CD8-positive, alpha-beta memory T cell (primary cell): ENCODE measurements at places on chromosomes 12 and 14. TPM values are rescaled to one million over a fixed set of nuclear protein-coding genes. Genes with fewer than 3 reads are reported as not detected.
A peak's percentile ranks its signal among the peaks of the same experiment; 100 is the strongest.

DNA sequence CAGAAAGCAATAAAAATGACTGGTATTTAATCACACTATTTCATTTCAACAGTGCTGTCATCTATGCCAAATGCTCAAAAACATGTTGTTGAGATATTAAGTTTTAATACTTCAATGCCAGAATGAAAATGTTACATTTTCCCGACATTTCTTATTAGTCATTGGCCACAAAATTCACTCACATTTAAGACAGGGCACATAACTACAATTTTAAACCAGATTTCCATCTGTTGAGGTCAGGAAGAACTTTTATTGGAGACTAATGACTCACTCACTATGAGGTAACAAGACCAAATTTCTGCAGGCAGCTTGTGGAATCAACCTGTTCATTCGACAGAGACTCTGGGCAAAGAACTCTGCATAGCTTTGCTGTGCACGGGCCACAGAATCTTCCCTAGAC lies 36.8 kb downstream of the PPTC7 start:
- peaks cover 13% of the 10 kb centered on the region for H3K36me3 ChIP-seq
- H3K4me3 ChIP-seq = no peak overlapping the region
- H3K27me3 ChIP-seq = no peaks in the 10 kb centered on the region
- no peak overlapping the region for H3K27ac ChIP-seq
- H3K4me1 ChIP-seq = no peaks in the 10 kb centered on the region

DNA sequence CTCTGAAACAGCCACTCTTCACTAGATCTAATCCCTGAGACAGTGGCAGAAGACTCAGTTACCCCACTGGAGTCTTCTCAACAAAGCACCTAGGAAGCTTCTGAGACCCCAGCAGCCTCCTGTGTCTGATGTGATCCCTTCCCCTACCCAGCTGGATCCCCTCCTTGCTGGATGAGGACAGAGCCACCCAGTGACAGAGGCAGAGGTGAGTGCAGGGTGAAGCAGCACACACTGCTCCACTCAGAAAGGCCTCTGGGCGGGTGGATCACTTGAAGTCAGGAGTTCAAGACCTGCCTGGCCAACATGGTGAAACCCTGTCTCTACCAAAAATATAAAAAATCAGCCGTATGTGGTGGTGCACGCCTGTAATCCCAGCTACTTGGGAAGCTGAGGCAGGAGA lies 2.7 kb downstream of the SPRYD3 start:
- H3K4me3 ChIP-seq = no peak overlapping the region
- H3K4me1 ChIP-seq = peaks cover 21% of the 10 kb centered on the region
- no peak for DNase-seq
- no peak overlapping the region for H3K27ac ChIP-seq

GRCh38 chr12:42346403-42347002 lies 20.5 kb downstream of the PPHLN1 start:
- H3K36me3 ChIP-seq = peaks cover 4% of the 10 kb centered on the region
- no peaks in the 10 kb centered on the region for H3K27me3 ChIP-seq
- no peak overlapping the region for H3K4me3 ChIP-seq
- peaks cover 11% of the 10 kb centered on the region for H3K4me1 ChIP-seq
- no peak overlapping the region for H3K27ac ChIP-seq

LRRC10 gene
- not detected for total RNA-seq

GRCh38 chr12:19095756-19096480 lies 33.6 kb upstream of the PLEKHA5 start:
- no peak overlapping the region for H3K4me3 ChIP-seq
- H3K36me3 ChIP-seq = no peaks in the 10 kb centered on the region
- DNase-seq = no peak
- no peaks in the 10 kb centered on the region for H3K27me3 ChIP-seq
- H3K4me1 ChIP-seq = no peaks in the 10 kb centered on the region

SMCO2 gene
- total RNA-seq = not detected

GRCh38 chr12:63814146-63814772 lies 30.2 kb upstream of the SRGAP1 start:
- no peak for DNase-seq
- H3K27ac ChIP-seq = peak overlapping the region; percentile 11
- no peak overlapping the region for H3K4me3 ChIP-seq
- peaks cover 11% of the 10 kb centered on the region for H3K4me1 ChIP-seq

DNA sequence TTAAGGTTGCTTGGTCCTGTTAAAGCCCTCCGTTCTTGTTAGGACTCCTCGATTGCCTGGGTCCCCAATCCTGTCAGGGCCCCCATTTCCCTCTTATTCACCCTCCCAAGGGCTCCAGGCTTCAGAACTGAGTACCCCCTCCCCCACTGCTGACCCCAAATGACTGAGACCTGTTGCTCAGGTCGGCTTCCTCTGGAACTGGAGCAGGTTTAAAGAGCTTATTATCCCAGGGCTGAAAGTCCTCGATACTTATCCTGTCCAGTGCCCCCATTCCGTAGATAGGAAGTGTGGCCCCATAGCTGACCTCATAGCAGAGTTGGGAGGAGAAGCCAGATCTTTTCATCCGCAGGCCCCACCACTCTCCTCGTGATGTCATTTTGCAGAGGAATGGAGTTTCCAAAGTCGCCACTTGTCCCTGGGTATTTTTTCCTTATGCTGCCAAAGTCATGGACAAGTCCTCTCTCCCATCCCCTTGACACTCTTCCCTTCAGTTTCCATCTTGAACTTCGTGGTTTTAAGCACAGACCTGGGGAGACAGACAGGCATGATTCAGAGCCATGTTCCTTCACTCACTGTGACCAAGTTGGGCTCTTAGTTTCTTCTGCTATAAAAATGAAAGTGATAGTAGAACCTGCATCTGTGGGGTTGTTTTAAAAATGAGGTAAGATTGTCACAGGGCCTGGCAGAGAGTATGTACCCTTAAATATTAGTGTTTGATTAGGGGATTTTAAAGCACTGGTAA lies 1.2 kb downstream of the USP30 start:
- no peak for DNase-seq
- H3K36me3 ChIP-seq = peaks cover 6% of the 10 kb centered on the region
- H3K4me1 ChIP-seq = peaks cover 17% of the 10 kb centered on the region

TTC9 gene
- 6.5 TPM for total RNA-seq

DNA sequence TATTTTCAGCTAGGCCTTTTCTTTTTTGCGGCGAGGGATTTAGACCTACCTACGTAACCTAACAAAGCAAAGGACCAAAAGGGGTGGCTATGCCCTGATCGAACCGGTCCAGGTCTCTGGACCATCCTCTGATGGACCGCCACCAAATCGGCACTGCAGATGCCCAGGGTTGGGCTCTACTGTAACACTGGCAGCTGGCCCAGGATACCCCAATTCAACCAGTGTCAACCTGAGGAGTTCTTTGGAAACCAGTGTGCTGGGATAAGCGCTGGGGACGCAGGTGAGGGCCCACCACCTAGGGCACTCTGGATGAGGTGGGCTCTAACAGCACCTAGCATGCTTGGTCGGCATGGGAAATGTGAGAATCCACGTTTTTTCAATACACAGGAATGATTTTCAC lies 32.2 kb downstream of the FBXO21 start:
- no peaks in the 10 kb centered on the region for H3K4me1 ChIP-seq
- H3K27me3 ChIP-seq = no peaks in the 10 kb centered on the region
- H3K36me3 ChIP-seq = peaks cover 83% of the 10 kb centered on the region
- DNase-seq = no peak

DNA sequence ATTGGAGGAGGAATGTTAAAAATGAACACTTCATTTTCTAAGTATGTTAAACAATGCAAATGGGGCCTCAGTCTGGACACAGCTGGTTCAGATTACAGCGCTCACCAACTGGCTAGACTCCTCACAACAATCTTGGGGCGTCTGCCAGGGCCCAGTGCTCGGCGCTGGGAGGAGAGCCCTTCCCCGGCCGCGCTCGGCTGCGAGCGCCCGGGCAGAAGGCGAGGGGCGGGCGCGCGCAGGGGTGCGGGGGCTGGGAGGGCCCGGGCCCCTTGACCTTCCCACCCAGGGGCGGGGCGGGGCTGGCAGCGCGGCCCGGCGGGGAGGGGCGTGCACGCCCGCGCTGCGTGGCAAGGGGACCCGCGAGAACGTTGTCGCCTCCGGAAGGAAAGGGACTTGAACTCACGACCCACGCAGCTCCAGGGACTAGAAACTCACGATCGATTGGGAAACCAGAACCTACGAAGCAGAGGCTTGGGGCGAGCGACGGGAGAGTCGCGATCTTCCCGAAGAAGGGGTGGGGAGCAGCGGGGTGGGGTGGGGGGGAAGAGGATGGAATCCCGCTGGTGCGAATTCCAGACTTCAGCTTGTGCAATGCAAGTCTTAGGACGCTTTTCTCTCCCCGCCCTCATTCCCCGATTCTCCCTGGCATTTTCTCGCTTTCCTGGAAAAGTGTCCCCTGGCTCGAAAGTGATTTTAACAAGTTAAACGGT lies at the start of gene FBLN5:
Gene FBLN5, minus strand, starts transcription at position 220 of the 710 bp plus-strand sequence. CDS start 465 bp downstream, outside the sequence.
- H3K27ac ChIP-seq = no peak within 1 kb of the TSS
- peaks cover 14% of the 10 kb centered on the region for H3K4me1 ChIP-seq
- H3K4me3 ChIP-seq = peak within 1 kb of the TSS; percentile 49
- no peaks in the 10 kb centered on the region for H3K36me3 ChIP-seq
- peaks cover 9% of the 10 kb centered on the region for H3K27me3 ChIP-seq

GRCh38 chr12:123384318-123384993 lies 524 bp downstream of the KMT5A start:
- no peaks in the 10 kb centered on the region for H3K27me3 ChIP-seq
- H3K27ac ChIP-seq = peak overlapping the region; percentile 66
- DNase-seq = no peak
- H3K36me3 ChIP-seq = no peaks in the 10 kb centered on the region
- peak overlapping the region; percentile 81 for H3K4me3 ChIP-seq

- H3K27ac ChIP-seq = no peak overlapping the region
- no peaks in the 10 kb centered on the region for H3K36me3 ChIP-seq
- H3K4me1 ChIP-seq = no peaks in the 10 kb centered on the region
These were observed 5.0 kb downstream of the CMTM5 start for GRCh38 chr14:23381871-23382270.

DNA sequence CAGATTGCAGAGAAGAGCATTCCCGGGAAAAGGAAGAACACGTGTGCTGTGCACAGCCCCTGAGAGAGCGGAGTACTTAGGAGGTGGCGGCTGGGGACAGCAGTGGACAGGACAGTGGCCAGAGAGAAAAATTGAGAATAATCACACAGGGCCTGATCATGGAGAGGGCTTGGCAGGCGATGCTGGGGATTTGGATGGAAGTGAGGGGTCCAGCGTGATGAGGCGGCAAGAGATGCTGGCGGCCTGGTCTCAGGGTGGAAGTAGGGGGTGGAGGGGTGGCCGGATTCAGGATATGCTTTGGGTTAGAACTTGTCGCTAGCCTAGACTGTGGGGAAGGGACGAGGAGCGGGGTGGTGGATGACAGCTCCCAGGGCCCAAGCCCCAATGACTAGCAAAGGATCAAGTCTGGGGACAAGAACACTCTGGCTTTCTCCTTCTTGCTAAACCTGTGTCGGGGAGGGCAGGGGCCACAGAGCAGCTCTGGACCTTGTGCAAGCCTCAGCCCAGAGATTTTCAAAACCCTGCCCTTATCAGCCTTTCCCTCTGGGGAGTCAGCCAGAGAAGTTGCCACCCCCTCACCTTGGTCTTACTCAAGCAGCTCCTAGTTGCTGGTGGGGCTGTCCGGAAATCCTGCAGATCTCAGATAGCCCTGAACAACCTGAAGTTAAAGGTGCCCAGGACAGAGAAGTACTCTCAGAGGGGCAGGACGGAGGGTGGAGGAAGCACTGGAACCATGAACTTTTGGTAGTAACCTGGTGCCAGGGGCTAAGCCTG lies 1.3 kb downstream of the HVCN1 start:
- no peak for DNase-seq
- H3K36me3 ChIP-seq = no peaks in the 10 kb centered on the region

DNA sequence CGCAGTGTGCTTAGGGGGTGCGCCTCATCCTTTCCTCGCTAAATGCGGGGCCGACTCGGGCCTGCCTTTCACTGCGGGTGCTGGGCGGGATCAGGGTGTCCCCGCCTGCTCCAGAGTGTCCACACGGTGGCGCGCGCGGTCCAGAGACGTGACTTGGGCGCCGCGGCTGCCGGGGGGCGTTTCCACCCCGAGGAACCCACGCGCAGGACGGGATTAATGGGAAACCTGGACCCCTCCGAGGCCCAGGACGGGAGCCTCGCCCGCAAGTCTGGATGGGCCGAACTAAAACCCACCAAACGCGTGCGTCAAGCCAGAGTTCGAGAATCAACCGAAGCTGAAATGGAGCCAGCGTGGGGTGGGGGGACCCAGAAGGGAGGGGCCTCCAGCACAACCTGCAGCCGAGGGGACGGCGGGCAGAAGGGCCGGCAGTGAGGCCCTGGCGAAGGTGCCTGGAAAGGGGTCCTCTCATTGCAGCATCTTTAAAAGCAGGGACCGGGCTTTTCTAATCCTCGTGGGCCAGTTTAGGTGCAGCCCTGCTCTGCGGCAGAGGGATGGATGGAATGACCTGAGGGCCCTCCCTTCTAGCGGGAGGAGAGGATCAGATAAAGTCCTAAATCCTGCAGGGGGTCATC lies 93.3 kb downstream of the NINJ2 start:
- peak; percentile 77 for DNase-seq
- peak overlapping the region; percentile 16 for H3K27ac ChIP-seq
- no peaks in the 10 kb centered on the region for H3K36me3 ChIP-seq
- H3K27me3 ChIP-seq = no peaks in the 10 kb centered on the region
- peak overlapping the region; percentile 65 for H3K4me3 ChIP-seq

DNA sequence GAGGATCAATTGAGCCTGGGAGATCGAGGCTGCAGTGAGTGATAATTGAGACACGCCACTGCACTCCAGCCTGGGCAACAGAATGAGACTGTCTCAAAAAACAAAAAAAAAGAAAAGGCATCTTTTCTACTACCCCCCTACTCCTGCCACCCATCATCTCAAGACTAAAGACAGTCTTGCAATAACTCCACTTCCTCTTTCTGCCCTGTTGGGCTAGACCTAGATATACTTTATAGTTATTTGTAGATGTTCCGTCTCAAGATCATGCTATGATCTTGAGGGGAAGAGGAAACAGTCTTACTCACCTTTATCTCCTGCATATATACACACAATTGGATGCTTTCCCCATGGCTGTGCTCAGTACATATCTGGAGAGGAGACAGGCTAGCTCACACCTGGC lies 12.1 kb upstream of the ESPL1 start:
- no peak overlapping the region for H3K4me3 ChIP-seq
- no peaks in the 10 kb centered on the region for H3K27me3 ChIP-seq
- H3K27ac ChIP-seq = no peak overlapping the region
- DNase-seq = no peak

DNA sequence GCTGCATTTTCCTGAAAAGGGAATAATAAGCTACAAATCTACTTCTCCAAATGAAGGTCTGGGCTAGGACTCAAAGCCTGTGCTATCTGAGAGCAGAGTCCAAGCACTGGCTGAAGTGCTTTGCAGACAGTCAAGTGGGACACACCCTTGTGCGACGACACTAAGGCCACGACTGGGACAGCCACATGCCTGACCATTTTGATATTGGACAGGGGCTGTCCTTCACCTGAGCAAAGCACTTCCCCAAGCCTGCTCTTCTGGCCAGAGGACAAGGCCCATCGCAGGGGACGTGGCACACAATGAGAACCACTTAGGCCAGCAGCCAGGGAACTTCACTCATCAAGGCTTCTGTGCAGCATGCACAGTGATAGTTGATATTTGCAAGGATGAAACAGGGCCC lies 71.4 kb downstream of the RBM19 start:
- no peaks in the 10 kb centered on the region for H3K4me1 ChIP-seq
- no peak for DNase-seq
- no peaks in the 10 kb centered on the region for H3K27me3 ChIP-seq
- no peak overlapping the region for H3K27ac ChIP-seq
